ENCODE measurements at places on chromosomes 7 and 10.

- no peak for DNase-seq
Observed at GRCh38 chr7:129721068-129721467, 109.5 kb downstream of the NRF1 start.

GRCh38 chr10:97736403-97736901 is 476 bp upstream of the ZFYVE27 start:
- DNase-seq = no peak

DNA sequence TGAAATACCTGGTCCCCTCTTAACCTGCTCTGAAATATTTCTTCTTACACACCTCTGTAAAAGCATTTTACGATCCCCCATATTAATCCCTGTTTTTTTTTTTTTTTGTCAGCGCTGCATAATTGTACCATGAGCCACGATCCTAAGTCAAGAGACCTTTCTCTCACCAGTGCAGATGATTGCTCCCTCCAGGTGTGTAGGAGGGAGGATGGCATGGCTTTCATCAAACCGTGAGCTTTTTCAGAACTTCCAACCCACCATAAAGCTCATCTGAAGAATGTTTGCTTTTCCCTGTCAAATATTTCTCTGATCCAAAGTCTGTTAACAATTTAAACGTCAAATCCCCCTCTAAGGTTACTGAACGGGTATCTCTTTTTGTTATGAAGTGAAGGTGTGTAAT is 28.2 kb upstream of the SEPHS1 start:
- DNase-seq = no peak

GRCh38 chr7:14714161-14714728 is 188.3 kb downstream of the DGKB start:
- DNase-seq = peak; percentile 47
